GM23338 (cell line): ENCODE measurements at places on chromosomes 5 and 9. TPM values are rescaled to one million over a fixed set of nuclear protein-coding genes. Genes with fewer than 3 reads are reported as not detected.

FOXD4 gene
- 0.31 TPM in 1 of 2 replicates, not detected in the other for total RNA-seq

- DNase-seq = no peak
Measured at GRCh38 chr5:167152561-167152960, 1138.9 kb upstream of the WWC1 start.

DNA sequence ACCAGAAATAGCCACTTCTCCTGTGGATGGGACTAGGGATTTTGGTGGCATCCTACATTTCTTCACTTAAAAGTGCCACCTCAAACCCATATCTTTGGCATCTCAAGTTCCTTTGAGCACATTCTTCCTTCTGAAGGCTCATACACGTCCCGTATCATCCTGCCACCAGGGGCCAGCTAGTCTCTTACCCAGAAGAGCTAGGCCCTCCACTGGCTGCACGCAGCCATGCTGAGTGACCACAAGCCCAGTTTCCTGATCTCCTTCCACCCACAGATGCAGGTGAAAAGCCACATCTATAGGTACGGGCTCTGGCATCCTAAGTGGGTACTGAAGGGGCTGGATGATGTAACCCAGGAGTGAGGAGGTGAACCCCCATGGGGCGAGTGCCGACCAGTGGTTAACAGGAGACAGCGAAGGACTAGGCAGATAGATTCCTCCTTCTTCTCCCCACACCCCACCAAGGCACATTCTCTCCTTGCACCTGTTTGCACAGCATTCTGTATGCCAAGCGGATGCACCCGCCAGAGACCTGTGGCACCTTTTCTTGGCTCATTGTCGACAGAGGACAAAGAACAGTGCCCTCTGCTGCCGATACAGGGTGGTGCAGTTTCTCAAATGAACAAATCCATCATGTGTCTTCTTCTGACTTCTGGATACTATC, 14.4 kb upstream of the SCGB3A1 start:
- DNase-seq = peak; percentile 82

GRCh38 chr9:131682261-131682660, 57.6 kb downstream of the RAPGEF1 start:
- no peak for DNase-seq

DNLZ gene
- 21.7 and 53.9 TPM in 2 replicates for total RNA-seq

SPINK13 gene
- not detected in 2 replicates for total RNA-seq

FXN gene
- total RNA-seq = 17.8 and 26.1 TPM in 2 replicates

- DNase-seq = no peak
Measured at GRCh38 chr5:96157841-96158291, 196.2 kb upstream of the ELL2 start.

GRCh38 chr9:113350937-113351336, 1.6 kb downstream of the BSPRY start:
- DNase-seq = no peak

DNA sequence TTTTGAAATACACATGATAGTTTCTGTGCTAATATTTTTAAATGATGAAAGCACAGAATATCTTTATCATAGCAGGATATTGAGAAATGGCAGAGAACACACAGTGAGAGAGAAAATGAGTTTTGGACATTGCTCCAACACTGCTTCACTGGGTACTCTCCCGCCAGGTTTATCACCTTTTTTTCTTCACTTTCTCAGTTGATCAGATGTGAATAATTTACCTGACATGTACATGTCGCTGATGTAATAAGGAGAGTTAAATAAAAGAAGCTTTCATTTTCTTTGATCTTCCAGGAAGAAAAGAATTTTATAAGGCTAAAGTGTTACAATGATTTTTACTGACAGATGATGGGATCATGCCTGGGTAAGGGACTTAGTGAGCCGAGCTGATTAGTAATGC, 134.5 kb downstream of the ALDH1A1 start:
- DNase-seq = no peak

SLC27A6 gene
- 3.4 and 4.8 TPM in 2 replicates for total RNA-seq

DNA sequence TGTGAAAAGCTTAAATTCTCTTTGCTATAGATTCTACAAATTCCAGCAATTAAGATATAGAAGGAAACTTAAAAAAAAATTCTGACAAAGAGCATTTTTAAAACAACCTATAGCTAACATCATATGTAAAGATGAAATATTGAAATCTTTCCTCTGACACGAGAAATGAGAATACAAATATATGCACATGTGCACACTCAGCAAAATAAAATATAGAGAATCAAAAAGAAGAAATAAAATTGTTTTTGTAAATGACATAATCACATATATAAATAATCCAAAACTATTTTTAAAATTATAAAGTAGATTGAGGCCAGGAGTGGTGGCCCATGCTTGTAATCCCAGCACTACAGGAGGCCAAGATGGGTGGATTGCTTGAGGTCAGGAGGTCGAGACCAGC, 265.1 kb downstream of the IRX2 start:
- DNase-seq = no peak

GRCh38 chr5:177426566-177427210, at the start of gene GRK6:
TSS of gene GRK6 (plus strand) at chr5:177426676. CDS start at chr5:177426846, 170 bp downstream.
- peak; percentile 73 for DNase-seq

GRCh38 chr9:26078706-26079105, 400.5 kb upstream of the TUSC1 start:
- no peak for DNase-seq

GRCh38 chr5:150112201-150113046, 26.1 kb upstream of the CSF1R start:
- DNase-seq = no peak

DNA sequence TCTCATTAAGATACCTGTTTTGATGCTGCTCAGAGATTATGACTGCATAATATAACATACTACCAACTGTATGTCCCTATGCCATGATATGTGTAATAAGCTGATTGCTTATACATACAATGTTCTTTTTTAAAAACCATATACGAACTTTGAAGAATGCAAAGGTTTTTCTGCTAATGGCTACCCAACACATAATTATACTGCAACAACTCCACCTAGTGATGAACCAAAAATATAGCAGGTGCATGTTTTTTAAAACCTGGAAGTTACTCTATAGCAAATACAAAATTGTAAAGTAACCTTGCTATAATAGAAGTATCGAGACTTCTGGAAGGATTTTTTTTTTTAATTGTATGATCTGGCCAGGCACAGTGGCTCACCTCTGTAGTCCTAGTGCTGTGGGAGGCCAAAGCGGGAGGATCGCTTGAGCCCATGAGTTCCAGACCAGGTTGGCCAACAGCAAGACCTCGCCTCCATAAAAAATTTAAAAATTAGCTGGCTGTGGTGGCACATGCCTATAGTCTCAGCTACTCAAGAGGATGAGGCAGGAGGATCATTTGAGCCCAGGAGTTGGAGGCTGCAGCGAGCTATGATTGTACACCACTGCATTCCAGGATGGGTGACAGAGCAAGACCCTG, 49.1 kb downstream of the HOMER1 start:
- DNase-seq = peak; percentile 57

GRCh38 chr9:128114326-128115186, 13.0 kb downstream of the PTGES2 start:
- no peak for DNase-seq

- DNase-seq = no peak
Measured at GRCh38 chr9:99782962-99783718, 38.5 kb upstream of the NR4A3 start.
